Non-pigmented ciliary epithelial cell (primary cell): ENCODE measurements at places on chromosomes 12 and 14.

- no peak for DNase-seq
Observed at GRCh38 chr14:57974896-57975295, 109.0 kb upstream of the SLC35F4 start.

GRCh38 chr14:74621556-74621955 lies 9.5 kb upstream of the LTBP2 start:
- DNase-seq, result no peak

GRCh38 chr14:93173943-93174395 lies 10.7 kb downstream of the MOAP1 start:
- no peak for DNase-seq

GRCh38 chr14:51653079-51653774 lies 1.5 kb downstream of the FRMD6 start:
- peak; percentile 43 for DNase-seq

- DNase-seq, result no peak
Observed at GRCh38 chr12:102959391-102959790, 1.9 kb downstream of the ASCL1 start.

DNA sequence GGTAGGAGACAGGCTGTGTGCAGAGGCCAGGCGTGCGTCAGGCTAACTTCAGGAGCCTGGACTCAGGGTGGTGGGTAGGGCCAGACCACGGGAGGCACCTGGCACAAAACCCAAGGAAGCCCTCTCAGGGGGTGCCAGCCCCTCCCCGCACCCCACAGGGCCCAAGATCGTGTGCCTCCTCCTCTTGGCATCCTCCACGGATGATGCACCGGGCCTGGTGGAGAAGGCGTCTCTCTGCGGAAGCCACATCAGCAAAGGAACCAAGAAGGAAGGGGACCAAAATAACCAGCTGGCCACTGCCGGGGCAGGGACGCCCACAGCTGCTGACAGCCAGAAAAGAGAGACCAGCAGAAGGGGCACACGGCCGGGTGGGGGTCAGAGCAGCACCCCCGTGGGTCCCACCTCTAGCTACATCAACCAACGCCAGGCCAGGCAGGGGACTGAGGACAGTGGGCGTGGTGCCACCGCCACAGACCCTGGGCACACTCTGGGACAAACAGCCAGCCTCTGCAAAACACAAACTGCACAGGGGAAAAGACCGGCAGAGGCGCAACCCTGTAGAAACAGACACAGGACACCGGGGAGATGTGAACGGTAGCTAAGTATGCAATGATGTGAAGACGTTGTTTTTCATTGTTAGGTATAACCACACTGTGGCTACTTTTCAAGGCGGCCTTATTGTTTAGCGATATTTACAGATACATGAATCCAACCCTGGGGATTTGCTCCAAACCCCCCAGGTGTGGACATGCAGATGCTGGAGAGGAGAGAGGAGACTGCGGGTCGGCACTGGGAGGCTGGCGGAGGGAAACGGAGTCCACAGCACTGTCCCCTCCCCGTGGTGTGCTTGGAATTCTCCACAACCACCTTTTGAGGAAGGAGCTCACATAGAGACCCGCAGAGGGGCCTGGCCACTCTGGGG lies 26.1 kb upstream of the C14orf180 start:
- no peak for DNase-seq

DNA sequence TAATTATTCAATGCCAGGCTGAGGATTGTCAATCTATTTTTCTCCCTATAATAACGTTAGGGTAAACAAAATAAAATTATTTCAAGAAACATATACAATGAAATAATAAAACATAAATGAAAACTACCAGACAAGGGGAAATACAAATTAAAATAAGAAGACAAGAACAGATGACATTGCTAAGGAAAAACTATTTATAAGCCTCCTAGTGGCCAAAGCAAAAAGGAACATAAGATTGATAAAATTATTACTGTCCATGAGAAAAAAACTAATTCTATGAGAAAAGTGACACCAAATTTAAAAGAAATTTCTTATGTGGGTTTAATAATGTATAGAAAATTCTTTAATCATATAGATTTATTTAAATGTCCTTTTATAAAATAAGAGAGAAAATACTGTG lies 294.7 kb downstream of the TTC6 start:
- no peak for DNase-seq

- DNase-seq, result no peak
Observed at GRCh38 chr12:132389026-132389425, 59.6 kb upstream of the GALNT9 start.

GRCh38 chr14:71714225-71714624 lies 218.0 kb upstream of the RGS6 start:
- peak; percentile 86 for DNase-seq
